ENCODE measurements at places on chromosomes 12 and 14.

DNA sequence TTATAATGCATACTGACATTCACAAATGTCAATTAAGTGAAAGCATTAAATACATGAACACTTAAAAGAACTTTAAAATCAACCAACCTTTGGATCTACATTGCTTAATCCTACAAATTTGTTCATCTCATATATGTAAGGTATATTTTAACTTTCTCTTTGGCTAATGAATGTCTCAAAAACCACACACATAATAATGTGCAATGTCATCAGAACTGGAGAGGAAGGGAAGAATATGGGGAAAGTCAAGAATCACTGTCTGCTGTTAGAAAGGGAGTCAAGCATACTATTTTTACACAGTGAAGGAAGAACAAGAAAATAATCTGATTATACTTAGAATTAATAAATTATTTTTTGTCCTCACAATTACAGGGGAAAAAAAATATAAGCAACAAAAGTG is 4.9 kb downstream of the GMFB start:
- no peak for DNase-seq

DNA sequence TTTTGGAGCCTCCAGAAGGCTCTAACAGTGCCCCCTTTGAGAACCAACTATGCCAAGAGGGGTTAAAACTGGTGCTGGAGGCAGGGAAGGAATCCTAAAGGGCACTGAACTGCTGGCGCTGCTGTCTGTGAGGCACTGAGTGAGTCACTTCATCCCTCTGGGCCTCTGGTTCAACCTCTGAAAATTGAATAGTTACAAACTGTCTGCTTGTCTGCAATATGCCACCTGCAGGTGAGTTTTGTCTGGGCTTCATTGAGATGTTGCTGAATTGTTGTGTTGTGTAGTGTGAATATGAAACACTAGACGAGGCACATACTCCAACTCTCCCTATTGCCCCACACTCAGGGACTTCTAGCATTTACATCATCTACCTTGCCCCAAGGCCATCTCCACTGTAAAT is 68.0 kb downstream of the GRIN2B start:
- DNase-seq, result no peak

DNA sequence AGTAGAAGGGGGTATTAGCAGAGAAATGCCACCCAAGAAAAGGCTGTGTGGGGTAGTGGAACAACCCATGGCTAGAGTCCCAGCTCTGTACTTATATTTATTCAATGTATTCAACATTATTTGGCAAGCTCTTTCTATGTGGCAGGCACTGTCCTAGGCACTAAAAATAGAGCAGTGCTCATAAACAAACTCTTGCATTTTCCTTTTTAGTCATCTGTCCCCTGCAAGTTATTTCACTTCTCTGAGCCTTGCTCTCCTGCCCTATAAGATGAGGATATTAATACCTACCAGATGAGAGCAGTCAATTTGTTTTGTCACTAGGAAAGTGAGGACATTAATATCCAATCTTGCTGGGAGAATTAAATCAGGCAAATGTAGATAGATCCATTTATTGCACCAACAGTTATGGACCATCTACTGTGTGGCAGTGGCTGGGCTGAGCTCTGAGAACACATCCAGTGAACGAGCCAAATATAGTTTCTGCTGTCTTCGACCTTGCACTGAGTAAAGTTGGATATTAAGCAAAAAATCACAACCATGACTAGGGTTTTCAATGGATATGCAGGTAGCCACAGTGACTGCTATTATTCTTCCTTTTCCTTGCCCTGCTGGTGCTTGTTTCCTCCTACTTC is 314.3 kb upstream of the TBX3 start:
- no peak for DNase-seq

DNA sequence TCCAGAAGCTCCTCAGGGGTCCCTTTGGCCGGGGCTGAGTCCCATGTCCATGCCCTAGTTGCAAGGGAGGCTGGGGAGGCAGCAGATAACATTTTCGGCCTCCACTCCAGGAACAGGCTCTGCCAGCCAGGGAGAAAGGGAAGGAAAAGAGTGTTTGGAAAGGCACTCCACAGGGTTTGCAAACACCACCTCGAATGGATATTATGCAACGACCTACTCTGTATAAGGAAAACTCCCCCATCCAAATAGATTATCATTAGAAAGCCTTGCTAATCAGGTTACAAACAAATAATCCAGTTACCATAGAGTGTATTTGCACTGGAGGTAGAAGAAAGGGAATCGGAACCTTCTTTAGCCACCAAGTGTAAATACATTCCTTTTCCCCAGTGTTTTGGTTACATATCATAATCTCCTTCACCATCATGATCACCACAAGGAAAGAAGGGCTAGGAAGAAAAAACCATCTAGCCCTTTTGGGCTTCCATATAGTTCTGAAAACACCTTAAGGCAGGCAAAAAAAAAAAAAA is 40.4 kb downstream of the TMCC3 start:
- no peak for DNase-seq

DNA sequence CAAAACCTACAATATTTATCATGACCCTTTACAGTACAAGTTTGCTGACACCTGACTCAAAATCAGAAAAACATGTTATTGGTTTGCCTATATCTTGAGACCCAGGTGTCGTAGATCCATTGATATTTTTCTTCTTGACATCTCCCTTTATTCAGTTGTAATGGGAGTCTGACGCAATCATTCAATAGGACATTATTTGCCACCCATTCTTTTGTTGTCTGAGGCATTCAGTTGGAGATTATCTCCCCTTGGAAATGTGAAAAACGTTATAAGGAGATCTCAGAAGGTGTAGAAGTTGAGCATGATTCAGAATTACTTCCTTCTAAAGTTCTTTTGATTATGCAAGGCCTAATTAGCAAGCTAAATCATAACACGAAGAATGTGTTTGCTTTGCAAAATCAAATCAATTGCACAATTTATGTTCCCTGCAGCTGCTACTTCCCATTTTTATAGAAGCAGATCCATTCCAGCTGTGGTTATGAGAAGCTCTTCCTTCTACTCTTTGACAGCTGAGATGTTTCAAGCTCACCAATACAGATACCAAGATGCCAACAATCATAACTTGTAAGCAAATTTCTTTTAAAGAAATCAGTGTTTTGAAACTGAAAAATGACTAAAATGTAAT is 228.2 kb upstream of the SYT1 start:
- DNase-seq, result no peak

All from stimulated activated CD4-positive, alpha-beta T cell treated with anti-CD3 and anti-CD28 coated beads, TNF-alpha, amount 100 ng/mL, for 24 hours (primary cell).